ENCODE measurements at places on chromosomes 2 and 18.
A peak's percentile ranks its signal among the peaks of the same experiment; 100 is the strongest.

DNA sequence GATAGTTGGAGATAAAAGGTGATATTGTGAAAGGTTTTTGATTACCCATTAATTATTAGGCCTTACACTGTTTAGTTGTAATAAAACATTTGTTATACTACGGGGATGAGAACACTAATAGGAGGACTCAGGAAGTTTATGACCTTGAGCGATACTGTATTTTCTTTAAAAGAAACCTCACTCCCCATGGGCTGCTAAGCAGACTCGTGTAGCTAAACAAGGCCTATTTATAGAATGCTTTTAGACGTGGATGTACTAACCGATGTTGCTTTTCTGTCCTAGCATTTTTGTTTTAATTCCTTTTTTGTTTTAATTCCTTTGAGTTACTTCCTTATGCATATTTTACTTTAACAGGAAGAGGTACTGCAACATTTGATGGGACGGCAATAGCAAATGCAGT is 22.9 kb downstream of the MSH6 start:
- no peak for DNase-seq

DNA sequence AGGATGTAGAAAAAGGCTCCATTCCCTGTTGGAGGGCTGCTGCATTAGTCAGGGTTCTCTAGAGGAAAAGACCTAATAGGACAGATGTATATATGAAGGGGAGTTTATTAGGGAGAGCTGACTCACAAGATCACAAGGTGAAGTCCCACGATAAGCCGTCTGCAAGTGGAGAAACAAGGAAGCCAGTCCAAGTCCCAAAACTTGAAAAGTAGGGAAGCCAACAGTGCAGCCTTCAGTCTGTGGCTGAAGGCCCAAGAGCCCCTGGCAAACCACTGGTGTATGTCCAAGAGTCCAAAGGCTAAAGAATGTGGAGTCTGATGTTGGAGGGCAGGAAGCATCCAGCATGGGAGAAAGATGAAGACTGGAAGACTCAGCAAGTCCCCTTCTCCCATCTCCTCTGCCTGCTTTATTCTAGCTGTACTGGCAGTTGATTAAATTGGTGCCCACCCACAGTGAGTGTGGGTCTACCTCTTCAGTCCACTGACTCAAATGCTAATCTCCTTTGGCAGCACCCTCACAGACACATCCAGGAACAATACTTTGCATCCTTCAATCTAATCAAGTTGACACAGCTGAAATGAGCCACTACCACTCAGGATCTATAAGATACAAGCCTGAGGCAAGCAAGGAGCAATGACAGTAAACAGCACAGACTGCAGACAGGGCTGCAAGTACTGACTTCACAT is 30.0 kb upstream of the ATG16L1 start:
- DNase-seq, result no peak

GRCh38 chr2:206164261-206164862 is 4.7 kb downstream of the EEF1B2 start:
- peak; percentile 54 for DNase-seq

GRCh38 chr2:110790907-110791306 is 58.5 kb downstream of the ACOXL start:
- DNase-seq, result no peak

DNA sequence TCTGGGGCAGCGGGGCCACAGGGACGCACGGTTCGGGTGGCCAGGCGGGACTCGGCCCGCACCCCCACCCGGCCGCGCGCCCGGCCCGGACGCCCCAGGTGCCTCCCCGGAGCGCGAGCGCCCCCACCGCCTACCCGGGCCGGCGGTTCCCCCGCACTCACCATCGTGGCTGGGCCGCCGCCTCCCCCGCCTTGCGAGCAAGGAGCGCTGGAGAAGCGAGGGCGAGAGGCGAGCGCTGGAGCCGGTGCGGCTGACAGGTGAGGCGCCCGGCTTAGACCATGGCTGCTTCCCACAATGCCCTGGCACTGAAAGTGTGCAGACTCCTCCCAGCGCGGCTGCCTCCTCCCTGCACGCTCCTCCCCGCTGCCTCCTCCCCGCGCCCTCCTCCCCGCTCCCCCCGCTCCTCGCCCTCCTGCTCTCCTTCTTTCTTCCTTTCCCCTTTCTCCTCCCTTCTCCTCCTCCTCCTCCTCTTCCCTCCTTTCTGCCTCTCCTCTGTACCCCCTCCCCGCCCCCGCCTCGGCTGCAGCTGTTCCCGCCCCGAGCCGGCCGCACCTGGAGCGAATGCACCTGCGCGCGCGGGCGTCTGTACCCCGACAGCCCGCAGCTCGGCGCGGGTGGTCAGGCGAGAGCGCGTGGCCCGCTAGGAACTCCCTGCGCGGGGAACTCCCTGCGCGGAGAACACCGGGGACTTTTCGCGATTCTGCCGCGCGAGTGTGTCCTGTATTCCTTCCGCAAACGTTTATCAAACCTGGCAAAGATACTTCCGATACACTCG is at the start of gene AP1S3:
Gene AP1S3 (minus strand): TSS at position 296 of the 775 bp plus-strand sequence. CDS start 132 bp downstream, at position 164.
- peak; percentile 65 for DNase-seq

DNA sequence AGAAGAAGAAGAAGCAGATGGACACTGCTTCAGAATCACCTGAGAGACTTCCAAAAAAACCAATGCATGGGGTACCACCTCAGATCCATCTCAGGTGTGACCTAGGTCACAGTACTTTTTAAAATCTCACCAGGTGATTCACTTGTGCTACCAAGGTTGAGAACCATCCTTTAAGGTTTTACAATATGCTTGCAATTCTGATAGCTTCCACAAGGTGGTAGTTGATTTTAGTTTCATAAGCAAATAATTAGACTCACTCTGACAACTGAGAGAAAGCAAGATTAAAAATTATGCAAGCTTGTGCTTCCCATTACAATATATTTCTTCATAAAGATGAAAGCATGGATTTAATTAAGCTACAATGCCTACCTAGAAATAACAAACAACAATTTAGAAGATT is 355.1 kb downstream of the EN1 start:
- peak; percentile 2 for DNase-seq

DNA sequence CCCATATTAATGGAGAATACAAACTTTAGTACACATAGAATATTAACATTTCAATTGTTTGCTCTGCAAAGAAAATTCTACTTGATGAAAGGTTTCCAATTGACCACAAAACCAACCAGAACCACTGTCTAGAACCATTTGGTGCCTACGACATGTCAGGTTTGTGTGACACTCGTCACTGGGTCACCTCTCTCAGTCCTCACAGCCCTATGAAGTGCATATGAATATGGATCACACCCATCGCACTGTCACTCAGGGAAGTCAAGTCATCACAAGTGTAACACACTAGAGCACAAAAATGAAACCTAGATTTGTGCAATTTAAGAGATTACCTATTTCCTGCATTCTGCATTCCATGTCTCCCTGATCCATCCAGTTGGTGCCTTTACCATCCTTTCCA is 43.7 kb downstream of the PTPN2 start:
- no peak for DNase-seq

DNA sequence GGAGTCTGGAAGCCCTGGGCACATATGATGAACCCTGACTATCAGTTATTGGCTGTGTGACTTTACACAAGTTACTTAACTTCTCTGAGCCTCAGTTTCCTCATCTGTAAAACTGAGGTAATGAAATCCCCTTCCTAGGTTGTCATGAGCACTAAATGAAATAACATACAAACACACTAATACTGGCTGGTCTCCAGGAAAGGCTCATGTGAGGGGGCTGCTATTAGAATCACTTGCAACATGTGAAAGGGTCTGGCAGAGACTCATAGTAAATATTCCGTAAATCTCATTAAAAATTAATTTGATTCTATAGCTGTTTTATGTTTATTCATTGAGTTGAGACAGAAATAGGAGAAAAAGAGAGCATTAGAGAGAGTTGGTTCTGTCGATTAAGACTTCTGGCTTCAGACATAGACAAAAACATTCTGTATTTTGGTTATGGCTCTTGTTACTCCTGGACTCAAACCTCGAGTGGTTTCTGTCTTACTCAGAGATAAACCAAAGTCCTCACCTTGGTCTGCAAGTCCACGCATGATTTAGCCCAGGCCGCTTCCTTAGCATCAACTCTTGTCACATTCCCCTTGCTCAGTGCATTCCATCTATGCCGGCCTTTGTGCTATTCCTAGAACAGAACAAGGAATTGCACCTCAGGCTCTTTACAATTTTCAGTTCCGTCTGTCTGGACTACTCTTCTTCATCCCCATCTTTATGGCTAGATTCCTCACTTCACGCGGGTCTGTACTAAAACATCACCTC is 139.1 kb downstream of the NXPH2 start:
- no peak for DNase-seq

DNA sequence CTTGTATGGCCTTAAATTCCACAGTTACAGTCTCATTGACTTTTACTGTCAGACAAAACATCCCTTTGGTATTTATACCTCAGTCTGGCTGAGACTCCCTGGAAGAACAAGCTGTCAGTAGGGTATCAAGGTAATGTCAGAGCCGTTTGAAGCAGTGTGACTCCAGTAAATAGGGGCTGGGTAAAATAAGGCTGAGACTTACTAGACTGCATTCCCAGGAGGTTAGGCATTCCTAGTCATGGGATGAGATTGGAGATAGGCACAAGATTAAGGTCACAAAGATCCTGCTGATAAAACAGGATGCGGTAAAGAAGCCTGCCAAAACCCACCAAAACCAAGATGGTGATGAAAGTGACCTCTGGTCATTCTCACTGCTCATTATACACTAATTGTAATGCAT is 219.5 kb upstream of the SKOR2 start:
- DNase-seq, result no peak

- no peak for DNase-seq
These were observed 122.4 kb downstream of the HIBCH start for GRCh38 chr2:190197143-190197720.

DNA sequence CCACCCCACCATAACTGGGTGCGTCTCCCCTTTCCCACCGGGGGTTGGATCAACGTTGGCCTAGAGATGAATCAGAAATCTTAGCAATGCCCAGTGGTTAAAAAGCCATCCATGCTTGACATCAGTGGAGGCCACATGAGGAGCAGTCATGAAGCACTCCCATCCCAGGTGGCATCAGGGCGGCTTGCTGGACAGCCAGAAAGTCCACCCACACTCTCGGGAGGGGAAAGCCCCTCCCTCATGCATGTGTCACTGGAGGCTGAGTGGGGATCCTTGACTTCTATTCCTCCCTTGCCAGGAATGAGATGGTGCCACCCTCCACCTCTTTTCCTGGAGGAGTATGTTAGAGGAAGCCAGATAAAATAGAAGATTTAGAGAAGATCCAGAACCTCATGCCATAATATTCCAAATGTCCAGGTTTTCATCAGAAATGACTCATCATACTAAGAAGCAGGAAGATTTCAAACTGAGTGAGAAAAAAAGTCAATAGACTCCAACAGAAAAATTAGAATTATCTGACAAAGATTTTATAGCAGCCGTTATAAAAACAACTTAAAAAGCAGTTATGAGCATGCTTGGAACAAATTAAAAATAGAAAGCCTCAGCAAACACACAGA is 507.1 kb upstream of the ID2 start:
- no peak for DNase-seq

DNA sequence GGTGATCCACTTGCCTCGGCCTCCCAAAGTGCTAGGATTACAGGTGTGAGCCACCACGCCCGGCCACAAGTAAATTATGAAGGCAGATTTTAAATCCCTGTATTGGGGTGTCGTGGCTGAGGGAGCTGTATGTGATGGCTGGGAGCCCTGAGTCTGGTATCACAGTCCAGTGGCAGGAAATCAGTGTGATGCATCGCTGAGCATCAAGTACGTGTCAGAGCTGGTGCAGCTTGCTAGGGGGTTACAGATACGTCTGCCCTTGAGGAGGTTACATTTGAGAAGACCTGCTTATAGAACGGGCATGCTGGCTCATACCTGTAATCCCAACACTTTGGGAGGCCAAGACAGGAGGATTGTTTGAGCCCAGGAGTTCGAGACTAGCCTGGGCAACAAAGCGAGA is 4.3 kb downstream of the ENOSF1 start:
- no peak for DNase-seq
